ENCODE measurements at places on chromosomes 7 and 10.

- no peak for DNase-seq
These were observed 16.2 kb downstream of the ATG9B start for GRCh38 chr7:151008143-151008510.

- DNase-seq: no peak
These were observed 1.8 kb upstream of the MICALL2 start for GRCh38 chr7:1460821-1461645.

- DNase-seq: no peak
These were observed 25.4 kb upstream of the CRHR2 start for GRCh38 chr7:30707391-30708357.

DNA sequence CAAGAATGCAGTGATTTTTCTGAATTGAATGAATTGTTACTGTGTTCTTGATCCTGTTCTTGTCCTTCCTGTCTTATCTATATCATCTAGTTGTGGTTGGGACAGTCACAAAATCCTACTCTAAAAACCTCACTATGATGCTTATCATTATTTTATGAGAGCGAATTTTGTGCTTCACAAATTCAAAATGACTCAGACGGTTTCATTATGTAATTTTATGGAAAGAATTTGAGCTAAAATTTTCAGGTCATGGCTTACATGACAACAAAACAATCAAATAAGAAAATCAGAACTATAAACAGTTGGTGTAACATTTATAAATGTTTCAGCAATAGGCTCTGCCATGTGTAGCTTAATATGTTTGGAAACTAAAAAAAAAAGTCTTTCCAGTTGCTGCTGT lies 6.9 kb downstream of the PRKAR2B start:
- DNase-seq: no peak

DNA sequence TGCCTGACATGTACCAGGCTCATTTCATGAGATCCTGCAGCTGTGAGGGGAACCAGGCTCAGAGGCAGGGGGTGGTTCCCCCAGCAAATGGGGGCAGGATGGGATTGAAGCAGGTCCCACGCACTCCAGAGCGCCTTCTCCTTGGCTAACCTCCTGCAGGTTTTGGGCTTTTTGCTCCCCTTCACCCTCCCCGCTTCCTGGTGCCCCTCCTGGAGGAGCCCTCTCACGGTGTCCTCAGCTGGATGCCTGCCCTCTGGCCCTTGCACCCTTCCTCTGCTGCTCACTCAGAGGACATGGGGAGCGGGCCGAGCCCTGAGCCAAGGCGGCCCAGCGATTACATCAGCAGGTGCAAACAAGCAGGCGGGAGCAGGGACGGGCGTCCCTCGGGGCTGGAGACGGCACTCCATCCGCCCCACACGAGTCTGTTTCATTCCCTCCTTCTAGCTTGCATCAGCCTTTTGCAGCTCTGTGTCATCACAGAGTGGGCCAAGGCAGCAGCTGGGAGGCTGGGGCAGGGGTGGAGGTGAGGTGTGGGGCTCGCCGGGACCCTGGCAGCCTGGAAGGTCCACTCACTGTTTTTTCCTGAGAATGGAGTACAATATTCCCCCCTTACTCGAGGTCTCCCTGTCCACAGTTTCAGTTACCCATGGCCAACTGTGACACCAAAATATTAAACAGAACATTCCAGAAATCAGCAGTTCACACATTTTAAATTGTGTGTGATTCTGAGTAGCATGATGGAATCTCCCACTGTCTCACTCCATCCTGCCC lies 52.7 kb upstream of the SLC29A3 start:
- DNase-seq: no peak

DNA sequence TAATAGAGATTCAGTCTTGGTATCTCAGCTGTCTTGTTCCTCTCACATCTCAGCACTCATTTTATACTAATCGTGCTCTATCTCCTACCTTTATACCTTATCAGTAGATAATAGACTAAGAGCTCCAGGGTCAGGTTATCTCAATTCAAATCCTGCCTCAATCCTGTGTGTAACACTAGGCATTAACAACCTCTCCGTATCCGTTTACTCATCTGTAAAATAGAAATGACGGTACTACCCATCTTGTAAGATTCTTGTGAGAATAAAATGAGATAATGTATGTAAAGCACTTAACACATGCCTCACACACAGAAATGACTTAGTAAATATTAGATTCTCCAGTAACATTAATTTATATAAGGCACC lies 622 bp upstream of the P4HA1 start:
- DNase-seq: no peak

- no peak for DNase-seq
These were observed 91.3 kb downstream of the PCGF5 start for GRCh38 chr10:91311601-91312381.

DNA sequence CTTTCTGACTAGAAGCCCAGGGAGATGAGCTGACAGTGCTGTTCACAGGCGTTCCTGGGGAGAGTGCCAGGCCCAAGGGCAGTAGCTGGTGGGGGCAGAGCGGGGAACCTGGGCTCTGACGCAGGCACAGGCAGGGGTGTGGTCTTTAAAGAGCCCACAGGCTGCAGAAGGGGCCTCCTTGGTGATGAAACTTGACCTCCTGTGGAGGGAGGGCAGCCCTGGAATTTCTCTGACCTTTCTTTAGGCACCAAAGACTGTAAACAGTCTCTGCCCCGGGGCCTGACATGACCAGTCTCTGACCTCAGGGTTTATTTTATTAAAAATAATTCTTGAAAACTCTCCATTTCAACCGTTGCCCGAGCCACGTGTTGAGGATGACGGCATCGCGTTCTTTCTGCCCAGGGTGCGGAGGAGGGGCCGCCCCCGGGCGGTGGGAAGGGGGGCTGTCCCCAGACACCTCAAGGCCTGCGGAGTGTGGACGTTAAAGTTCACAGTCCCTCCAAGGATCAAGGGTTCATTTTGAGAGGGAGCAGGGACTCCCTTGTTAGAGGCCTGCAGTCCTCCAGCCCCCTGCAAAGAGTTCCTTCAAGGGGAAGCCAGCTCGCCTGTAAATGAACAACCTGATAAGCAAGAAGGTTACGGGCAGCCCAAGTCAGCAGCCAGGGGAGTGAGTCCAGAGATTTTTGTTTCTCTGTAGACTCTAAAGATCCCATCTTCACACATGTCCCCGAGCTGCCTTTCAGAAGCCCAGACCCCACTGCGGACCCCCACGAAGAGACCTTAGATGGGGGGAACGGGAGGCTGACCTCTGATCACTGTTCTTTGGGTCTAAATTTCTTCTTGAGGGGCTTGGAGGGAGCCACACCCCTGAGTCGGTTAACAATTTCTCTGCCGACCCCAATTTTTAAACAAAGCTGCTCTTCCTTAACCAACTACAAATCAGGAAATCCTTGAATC lies 128.9 kb downstream of the VIPR2 start:
- no peak for DNase-seq

DNA sequence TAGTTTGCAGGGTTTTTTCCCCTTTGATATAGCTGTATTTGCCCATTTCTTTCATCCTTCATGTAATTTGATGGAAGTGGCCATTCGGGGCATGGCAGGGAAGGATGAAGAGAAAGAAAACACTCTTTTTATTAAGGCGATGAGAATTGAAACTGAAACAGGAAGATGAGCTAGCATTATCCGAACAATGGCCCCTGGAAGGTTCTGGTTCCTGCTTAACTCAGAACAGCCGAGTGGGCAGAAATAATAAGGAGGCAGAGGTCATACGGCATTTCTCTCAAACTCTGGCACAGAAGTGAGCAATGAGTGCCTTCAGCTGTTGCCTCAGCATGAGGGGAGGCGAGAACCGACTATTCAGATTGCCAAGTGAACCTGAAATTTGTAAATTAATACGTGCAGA lies 113.2 kb upstream of the MYO3A start:
- DNase-seq: no peak

DNA sequence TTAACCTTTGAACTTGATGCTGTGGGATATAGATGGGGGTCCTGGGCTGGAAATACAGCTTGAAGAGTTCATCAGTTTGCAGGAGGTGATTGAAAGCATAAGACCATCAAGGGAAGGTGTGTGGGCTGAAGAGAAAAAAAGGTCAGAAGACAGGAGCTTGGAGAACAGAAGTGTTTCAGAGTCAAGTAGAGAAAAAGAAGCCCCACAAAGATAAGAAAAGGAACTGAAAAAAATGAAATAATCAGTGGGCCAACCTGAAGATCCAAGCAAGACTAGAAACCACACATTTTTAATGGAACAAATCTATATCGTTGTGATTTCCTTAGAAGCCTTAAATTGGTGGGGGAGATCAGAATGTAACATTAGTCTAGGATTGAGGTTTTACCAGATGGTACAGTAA lies 22.5 kb downstream of the ZEB1 start:
- DNase-seq: no peak

DNA sequence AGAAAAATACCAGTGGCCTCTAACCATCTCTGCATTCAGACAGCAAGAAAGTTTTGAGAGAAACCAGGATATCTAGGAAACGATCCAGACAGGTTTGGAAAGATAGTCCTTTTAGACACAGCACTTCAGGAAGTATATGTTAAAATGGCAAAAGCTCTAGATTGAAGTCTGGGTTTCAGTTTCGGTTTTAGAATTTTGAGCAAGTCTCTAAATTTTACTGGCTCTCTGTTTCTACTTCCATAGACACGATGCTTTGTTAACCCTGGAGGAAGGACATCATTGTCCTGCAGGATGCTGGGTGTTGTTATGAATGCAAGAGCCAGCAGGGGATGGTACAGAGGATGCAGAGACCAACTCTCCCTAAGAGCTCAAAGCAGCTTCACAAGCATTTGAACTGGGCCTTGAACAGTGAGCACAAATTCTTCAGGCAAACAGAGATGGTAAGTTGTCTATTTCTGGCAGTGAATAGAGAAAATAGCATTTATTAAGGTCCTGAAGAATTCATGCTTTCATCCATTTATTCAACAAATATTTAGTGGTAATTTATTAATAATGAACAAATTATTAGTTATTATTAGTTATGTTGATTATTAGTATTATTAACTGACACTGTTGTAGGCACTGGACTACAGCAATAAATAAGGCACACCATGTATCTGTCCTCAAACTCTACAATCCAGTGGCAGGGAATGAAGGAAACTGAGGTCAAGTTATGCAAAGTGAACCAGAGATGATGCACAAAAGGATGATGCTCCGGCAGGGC lies 152.7 kb upstream of the NRP1 start:
- no peak for DNase-seq

DNA sequence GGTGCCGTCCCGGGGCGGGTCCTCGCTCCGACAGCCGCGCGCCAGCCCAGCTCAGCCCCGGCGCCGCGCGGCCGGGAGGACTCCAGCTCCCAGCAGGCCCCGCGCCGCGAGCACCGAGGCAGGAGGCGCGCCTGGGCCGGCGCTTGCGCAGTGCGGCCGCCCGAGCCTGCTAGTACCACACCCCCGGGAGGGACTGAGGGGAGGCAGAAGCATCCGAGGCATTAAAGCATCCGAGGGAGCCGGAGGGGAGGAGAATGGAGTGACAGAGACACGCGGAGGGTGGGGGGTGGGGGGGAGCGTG lies at the start of gene GRK5:
GRK5 (plus strand) TSS at position 206 of the 301 bp plus-strand sequence. CDS start 347 bp downstream, outside the sequence.
- peak; percentile 84 for DNase-seq

DNA sequence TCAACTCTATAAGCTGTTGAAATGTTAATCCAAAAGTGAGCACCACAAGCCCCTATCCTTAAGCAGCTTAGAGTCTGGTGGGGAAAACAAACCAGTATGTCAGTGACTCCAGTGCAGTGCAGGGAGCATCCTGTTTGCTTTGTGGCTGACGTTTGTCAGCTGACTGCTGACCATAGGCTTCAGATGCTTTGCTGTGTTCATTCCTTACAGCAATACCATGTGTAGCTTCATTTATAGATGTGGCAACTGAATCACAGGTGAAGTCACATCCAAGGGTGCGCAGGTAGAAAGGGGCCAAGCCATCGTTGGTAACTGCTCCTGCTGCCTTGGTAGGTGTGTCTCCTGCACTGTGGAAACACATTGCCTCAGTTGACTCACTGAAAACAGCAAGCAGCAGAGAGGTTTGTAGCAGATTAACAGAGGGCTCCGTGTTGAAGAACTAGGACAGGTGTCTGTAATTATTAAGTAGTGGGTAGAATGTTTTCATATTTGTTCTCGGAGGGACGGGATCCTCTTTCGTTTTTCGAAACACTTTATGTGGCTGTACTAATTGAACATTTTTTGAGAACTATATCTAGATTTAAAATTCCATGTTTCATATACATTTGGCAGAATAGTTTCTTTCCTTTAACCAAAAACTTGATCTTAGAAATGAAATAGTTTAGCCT lies 2.0 kb downstream of the INSIG1 start:
- DNase-seq: no peak

DNA sequence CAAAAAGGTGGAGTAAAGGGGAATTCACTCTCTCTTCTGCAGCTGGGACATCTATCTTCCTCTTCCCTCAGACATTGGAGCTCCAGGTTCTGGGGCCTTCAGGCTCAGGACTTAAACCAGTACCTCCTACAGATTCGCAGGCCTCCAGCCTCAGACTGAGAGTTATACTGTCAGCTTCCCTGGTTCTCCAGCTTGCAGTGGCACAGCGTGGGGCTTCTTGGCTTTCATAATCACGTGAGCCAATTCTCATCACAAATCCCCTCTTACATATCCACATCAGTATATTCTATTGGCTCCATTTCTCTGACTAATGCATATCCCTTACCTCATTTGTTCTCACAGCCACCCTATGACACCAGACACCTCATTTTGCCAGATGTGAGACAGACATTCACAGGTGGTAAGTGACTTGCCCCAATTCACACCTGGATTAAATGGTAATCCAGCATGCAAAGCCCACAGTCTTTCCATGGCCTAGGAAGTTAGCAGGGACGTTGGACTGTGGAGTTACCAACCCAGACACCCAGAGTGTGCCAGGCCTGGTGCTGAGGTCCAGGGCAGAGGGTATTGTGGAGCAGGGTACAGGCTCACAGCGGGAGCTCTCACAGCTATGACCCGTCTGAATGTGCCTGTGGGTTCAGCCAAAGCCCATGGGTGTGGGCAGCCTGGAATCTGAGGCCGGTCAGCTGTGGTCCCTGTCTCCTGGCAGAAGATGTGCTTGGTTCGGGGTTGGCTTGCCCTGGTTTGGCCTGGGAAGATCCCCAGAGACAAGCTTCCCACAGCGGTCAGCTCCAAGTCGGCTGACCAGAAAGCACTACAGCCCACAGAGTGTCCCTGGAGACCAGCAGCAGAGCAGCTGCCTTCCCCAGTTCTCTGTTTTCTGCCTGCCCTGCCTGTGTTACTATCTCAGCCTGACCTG lies 18.4 kb upstream of the ZCCHC24 start:
- no peak for DNase-seq

GRCh38 chr10:99809481-99809880 lies 27.0 kb downstream of the ABCC2 start:
- no peak for DNase-seq

DNA sequence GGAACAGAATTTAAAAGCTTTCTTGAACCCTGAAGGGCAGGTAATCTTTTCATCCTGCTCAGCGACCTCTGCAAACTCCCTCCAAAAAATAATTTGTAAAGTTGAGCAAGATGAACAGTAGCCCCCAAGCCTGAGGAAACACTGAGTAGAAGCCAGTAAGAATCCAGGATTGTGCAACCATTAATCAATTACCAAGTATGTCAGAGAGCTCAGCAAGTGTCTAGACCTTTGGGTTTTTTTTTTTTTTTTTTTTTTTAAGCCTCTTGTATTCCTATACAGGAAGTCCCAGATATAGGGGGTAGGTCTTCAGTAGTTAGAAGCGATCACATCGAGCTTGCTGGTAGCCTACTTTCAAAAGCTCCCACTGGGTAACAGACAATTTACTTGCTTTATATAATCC lies 155.2 kb downstream of the DGKI start:
- DNase-seq: no peak

- no peak for DNase-seq
These were observed 93.6 kb downstream of the PRLHR start for GRCh38 chr10:118501637-118502440.

GRCh38 chr10:70302292-70302691 lies 18.5 kb upstream of the NPFFR1 start:
- no peak for DNase-seq

- no peak for DNase-seq
These were observed 11.6 kb downstream of the RPS24 start for GRCh38 chr10:78045237-78045636.
